ENCODE measurements at places on chromosomes 5 and 9.

GRCh38 chr9:114538241-114538640, 33.0 kb upstream of the WHRN start:
- DNase-seq: no peak

GRCh38 chr5:163473635-163474243, 13.3 kb downstream of the HMMR start:
- DNase-seq: no peak

- no peak for DNase-seq
Measured at GRCh38 chr5:170154744-170155143, 49.0 kb downstream of the FOXI1 start.

DNA sequence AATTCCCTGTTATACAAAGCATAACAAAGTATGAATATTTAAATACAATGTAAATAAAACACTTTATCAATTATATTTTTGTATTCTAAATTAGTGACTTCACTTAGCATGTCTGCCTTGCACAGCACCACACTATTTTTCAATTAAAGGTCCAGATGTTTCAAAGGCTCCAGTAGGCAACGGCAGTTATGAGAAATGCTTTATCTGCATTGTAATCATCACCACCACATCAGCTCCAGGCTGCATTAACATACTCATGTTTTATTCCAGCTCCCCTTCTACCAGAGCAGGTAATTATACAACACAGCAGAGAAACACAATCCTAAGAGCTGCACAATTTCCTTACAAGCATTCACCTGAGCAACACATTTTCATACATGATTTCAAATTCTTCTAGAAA, 102.8 kb downstream of the MAPKAP1 start:
- no peak for DNase-seq

DNA sequence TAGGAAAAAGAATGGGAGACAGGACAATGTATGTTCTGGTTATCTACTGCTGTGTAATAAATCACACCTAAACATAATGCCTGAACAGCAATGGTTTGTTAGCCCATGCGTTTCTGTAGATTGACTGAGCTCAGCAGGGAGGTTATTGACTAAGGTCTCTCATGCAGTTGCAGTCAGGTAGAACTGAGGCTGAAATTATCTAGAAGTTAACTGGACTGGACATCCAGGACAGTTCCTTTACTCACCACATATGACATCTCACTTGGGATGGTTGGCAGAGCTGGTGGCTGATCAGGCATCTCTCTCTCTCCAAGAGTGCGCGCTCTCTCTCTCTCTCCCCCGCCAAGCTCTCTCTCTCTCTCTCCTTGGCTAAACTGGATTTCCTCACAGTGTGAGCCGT, 8.9 kb upstream of the FOXB2 start:
- DNase-seq: no peak

GRCh38 chr9:114968671-114969070, 38.3 kb upstream of the TNFSF8 start:
- DNase-seq: no peak

- no peak for DNase-seq
Measured at GRCh38 chr9:133634081-133634691, 2.0 kb upstream of the DBH start.

DNA sequence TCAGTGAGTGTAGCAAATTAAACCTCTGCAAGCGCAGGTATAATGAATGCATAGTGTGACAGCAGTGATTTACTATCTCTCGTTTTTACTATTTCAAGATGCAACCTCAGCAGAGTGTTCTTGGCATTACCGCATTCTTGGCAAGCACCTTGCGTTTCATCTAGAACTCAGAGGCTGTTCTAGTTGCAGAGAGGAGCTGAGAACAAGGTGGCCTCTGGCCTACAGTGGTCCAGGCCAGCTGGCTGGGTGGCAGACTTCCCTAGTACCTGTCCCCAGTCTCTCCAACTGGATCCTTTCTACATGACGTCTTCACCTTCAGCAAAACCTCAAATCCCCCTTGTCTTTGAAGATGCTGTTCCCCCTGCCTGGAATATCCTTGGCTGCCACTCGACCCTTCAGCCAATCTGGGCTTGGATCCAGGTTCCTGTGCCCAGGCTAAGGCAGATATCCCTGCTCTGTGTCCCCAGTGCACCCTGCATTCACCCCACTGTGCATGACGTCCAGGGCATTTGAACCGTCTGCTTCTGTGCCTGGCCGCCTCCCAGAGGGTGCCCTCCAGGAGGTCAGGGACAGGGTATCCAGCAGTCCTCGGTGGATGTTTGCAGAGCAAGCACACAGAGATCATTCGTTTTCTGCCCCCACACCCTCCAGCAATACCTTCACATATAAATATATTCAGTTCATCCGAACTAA, 120.4 kb upstream of the CPEB4 start:
- no peak for DNase-seq

Measured in foreskin melanocyte (primary cell).